ENCODE measurements at places on chromosomes 3 and 15.

DNA sequence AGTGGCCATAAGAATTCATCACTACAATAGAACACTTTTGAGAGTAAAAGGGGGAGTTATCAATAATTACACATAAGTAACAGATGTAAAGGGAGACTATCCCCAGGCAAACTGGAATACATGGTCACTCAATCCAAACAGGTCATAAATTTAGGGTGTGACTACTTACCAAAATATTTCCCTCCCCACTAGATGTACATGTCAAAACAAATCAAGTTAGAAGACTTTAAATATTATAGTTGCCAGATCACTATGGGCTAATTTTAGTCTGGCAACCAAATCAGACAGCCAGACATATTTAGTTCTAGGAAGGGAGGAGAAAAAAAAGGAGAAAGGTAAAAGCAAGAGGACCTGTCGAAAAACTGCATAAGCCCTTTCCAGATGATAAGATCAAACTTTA, 23.1 kb downstream of the SLC24A5 start:
- DNase-seq: no peak

GRCh38 chr15:25242166-25242879, 196.5 kb downstream of the UBE3A start:
- DNase-seq: no peak

GRCh38 chr3:29285471-29286071, 4.7 kb downstream of the RBMS3 start:
- DNase-seq: no peak

DNA sequence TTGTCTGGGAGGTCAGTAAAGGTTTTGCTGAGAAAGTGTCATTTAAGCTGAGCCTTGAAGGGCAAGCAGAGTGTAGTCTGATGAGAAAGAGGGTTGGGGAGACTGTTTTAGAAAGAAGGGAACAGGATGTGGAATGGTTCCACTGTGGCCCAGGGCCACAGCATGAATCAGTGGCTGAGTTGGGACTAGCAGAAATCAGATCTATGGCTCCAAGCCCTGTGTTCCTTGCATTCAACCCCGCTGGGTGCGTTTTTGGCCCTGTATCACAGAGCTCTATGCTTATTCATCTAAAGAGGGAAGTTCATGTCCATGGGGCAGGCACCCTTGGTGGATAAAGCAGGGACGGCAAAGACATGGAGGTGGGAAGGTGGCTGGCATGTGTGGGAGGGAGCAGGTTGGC, 151.3 kb downstream of the CACNA1D start:
- DNase-seq: no peak

- DNase-seq: no peak
Observed at GRCh38 chr15:70690021-70690420, 73.3 kb downstream of the UACA start.

DNA sequence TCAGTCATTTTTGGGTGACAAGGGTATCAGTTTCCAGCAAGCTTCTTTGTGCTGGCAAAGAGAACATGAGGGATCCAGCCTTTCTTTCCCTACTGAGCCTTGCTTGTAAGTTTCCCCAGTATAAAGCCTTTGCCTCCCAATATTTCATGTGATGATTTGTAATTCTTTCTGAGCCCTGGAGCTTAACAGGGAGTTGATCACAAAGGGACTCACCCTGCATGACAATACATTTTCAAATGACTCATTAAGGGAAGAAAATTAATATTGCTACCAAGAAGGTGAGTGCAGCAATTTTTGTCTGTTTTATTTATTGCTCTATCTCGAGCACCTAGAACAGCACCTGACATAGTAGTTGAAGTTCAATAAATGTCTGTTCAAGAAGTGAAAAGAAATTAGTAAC, 27.7 kb downstream of the OXSM start:
- no peak for DNase-seq

DNA sequence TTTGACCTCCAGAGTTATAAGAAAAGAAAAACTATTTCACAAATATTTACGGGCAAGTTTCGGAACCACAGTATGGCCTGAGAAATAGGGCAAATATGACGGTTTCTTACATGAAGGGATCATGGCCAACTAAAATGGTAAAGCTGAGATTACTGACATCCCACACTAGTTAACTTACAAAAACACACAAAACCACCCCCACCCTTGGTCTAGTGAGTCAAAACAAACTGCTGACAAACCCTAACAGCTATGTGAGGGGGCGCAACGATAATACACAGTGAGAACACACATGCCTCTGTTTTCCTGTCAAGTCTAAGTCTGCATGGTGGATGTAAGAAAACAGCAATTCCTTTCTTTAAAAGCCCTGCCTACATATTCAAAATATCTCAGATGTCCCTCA, 32.3 kb downstream of the CBLB start:
- peak; percentile 67 for DNase-seq

DNA sequence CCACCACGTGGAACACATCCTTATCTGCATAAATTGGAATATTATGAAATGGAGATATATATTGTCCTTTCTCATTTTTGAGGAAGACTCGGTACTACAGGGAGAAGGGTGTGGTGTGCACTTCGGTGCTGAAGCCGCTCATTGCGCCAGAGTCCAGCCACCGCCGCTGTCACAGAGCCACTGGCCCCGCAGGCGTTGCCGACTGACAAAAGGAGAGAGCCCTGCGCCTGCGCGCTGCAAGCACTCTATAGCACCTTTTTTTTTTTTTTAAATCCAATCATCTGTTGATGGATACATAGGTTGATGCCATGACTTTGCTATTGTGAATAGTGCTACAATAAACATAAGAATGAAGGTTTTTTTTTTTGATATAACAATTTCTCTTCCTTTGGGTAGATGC, 130.0 kb upstream of the TBC1D5 start:
- DNase-seq: no peak

DNA sequence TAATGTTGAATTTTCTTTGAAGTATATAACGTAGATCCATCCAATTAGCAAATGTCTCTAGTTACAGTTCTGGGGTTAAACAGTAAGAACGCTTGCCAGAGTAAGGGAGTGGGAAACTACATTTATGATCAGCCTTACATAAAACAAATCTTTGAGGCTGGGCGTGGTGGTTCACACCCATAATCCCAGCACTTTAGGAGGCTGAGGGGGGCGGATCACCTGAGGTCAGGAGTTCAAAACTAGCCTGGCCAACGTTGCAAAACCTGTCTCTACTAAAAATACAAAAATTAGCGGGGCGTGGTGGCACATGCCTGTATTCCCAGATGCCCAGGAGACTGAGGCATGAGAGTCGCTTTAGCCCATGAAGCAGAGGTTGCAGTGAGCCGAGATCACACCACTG, 50.1 kb upstream of the GATM start:
- no peak for DNase-seq

DNA sequence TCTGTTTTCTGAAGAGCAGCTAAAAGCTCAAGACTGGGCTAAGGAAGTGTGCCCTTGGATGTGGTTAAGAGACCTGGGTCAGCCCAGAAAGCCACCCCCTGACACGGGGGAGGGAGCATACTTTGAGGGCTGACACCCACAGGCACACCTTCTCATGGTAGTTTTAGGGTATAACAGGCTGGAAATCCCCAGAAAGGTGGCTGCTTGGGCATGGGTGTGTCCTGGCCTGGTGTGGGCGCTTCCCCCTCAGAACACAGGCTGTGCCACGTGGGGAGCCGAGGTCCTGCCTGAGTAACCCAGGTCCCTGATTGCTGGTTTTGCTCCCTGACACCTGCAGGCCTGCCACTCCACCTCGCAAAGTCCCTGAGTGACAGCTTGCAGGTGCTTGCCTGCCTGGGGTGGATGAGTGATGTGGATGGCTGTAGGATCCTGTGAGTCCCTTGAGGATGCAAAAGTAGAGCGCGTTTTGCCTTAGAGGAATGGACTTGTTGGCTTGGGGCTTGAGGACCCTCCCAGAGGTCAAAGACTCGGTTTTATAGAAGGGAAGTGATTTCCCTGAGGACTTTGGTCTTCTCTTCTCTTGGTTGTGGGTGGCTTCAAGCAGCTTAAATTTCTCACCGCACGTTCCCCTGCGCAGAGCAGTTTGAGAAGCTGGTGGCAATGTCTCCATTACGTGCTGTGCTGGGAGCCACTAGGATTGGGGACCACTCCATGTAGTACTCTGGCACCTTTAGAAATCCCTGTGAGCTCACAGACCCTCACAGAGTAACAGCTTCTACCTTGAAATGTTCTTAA, 94.4 kb downstream of the DNASE1L3 start:
- DNase-seq: peak; percentile 42

DNA sequence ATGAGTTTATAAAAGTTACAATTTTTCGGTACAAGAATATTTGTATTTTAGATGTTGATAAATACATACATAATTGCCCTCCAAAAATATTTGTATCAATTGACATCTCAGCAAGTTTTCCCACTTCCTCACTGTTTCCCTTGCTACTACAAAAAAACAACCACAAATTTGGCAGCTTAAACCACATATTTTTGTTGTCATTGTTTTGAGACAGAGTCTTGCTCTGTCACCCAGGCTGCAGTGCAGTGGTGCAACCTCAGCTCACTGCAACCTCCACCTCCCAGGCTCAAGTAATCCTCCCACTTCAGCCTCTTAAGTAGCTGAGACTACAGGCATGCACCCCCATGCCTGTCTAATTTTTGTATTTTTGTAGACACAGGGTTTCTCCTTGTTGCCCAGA, 162.8 kb upstream of the RARB start:
- DNase-seq: no peak

DNA sequence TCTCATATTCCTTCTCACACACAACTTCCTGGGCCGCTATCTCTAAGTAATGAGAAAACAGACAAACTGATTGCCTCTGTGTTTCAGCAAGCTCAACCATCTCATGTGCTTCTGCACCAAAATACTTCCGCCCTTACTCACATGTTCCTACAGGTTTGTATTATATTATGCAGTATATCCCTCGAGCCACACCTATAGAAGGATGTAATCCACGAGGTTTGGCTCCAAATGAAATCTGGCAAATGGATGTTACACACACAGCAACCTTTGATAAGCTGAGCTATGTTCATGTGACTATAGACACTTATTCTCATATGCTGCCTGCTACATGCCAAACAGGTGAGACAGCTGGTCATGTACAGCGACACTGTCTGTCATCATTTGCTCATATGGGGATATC, 22.6 kb downstream of the CCRL2 start:
- DNase-seq: no peak

DNA sequence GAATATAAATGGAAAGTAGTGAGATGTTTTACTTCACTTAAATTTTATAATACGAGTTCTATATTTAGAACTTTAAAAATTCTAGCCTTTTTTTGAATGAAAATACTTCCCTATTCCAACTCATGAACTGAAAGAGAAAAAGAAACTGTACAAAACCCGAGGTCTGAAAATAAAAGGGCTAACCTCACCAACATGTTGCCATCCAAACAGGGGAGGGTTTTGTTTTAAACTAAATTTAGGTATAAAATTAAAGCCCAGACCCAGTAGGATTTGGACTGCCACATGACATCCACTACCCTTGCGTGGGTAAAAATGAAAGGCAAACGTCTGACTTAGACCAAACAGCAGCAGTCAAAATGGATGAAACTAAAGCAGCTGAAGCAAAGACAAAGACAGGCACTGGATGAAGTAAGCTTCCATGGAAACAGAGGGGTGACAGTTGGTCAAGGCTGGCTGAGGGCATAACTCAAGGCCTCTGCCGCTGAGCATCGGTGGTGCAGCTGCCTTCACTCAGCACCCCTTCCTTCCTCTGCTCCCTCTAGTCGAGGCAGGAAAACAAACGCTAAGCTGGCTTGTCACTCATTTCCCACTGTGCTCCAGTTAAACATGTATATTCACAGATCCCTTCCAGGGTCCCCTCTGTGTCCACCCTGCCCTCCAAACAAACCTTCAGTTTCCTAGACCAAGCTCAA, 58.1 kb downstream of the TM4SF4 start:
- DNase-seq: no peak

- no peak for DNase-seq
Observed at GRCh38 chr3:112354642-112355306, 21.8 kb downstream of the CD200 start.
